ENCODE measurements at places on chromosomes 6 and 20.

DNA sequence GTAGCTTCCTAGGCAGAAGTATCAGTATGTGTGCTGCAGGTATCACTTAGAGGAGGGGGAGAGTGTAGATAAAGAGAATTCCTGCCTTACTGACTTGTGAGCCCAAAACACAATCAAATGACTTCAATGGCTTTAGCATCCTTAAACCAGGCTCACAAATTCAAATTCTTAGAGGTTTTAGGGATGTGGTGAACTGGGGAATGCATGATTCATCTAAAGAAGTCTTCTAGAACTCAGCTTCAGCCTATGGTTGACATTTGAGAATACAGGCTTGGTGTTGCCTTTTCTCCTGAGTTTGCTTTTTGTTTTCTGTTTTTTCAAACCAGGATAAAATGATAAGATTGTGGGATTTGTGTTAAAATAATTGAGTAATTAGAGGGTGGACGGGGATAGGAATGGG, 14.4 kb downstream of the SNRPC start:
- peak; percentile 86 for DNase-seq

- no peak for DNase-seq
These were observed 88.6 kb upstream of the TMEM181 start for GRCh38 chr6:158471339-158471738.

DNA sequence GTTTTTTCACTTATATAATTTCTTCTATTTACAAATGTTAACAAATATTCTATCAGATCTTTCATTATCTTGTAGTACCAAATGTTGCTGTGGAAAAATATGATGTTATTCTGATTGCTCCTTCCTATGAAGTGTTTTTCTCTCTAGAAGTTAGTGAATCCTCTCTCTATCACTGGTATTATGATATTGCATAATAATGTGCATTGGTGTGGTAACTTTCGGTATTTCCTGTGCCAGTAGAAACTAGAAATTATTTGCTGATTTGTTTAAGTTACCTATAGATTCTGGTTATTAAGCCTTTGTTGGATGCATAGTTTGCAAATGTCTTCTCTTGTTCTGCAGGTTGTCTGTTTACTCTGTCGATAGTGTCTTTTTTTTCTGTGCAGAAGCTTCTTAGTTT, 342.5 kb downstream of the CENPW start:
- DNase-seq = no peak

- DNase-seq = peak; percentile 76
These were observed 52.9 kb upstream of the PLCB4 start for GRCh38 chr20:9015984-9016324.

DNA sequence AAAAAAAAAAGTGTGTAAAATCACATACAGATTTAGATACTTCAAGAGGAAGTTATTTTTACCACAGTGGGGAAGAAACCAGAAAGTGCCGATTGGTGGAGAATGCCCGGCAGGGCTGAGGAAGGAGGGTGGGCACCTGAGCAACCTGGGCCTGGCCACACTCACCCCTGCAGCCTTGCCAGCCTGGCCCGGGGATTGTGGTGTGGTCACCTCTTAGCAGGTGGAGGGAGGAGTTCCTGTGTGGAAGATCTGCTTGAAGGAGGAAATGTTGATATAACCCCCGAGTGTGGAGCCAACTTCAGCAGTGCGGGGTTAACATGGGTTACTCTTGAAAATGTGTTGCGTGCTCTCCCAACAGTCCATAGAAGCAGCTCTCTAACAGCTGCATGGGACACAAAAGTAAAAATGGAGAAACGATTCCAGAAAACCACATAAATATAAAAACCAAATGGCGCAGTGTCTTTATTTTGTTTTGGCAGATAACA, 14.7 kb downstream of the UST start:
- DNase-seq = no peak

GRCh38 chr6:135990855-135991464, 139.5 kb downstream of the PDE7B start:
- DNase-seq = no peak

DNA sequence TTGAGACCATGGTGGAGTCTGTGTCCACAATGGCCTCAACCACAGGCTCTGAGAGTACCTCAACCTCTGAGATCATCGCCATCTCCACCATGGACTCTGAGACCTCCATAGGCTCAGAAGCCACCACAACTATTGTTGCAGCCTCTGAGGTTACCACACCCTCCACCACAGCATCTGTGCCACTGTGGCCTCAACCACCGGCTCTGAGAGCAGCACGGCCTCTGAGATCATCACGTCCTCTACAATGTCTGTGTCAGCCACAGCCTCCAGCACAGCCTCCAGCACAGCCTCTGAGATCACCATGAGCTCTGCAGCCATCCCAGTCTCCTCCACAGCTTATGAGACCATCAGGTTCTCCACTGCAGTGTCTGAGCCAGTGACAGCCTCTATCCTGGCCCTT, 19.4 kb upstream of the MUC21 start:
- no peak for DNase-seq

DNA sequence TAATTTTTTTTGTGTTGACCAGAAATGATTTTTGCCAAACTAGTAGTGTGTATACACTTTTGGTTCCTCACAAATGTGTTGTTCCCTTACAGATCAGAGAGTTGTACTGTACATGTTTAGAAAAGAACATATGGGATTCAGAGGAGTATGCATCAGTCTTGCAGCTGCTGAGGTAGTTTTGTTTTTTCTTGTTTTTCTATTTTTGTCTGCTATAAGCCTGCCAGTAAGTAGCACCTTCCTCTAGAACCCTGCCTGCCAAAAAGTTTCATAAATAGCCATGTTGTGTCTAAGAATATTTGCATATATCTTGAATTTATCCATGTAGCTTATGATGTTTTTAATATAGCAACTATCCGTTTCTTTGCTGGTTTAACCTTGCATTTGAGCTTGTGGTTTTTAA, 46.4 kb downstream of the ORC3 start:
- DNase-seq = no peak

DNA sequence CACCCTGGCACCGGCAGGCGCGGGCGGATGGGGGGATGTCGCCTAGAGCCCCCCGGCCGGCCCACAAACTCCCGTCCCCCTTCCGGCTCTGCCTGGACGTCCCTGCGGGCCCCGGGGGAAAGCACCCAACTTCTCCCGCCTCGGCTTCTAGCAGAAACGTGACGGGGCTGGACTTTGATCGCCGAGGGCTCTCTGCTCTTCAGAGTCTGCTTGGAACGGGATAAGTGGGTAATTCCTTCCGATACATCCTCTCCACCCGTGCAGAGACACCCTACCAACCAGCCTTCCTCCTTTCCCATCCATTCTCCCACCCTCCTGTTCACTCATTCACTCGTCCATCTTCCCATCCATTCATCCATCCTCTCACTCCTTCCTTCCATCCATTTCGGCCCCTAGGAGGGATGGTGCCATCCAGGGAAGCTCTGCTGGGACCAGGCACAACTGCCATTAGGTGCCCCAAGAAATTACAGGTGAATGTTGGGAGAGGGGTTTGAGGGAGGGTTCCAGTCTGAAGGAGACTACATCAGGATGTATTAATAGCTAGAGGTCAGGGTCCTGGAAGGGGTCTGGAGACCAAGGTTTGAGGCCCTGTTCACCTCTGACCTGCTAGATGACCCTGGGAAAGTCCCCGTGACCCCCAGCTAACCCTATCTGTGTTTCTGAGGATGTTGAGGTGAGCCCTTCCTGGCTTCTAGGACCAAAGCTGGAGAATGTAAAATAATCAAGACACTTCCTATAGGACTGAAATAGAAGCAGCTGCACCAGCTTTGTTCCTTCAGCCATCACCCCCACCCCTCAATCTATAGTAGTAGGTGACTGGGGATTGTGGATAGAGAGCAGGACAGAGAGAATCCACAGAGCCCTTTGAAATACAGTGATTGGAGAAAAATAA, 538 bp downstream of the TTLL9 start:
- DNase-seq = no peak

GRCh38 chr6:37624606-37625574, 72.8 kb downstream of the MDGA1 start:
- peak; percentile 41 for DNase-seq

DNA sequence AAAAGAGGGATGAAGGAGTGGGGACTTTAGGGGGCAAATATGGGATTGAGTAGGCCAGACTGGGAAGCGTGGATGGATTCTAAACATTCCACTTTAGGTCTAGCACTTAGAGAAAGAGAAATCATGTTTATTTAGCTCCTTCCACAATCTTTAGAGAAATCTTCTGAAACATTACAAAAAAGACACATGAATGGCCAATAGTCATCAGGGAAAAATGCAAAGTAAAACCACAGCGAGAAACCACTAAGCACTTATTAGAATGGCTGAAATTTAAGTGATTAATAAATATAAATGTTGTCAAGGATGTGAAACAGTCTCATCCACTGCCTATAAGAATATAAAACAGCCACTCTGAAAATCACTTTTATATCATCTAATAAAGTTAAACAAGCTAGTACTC, 46.9 kb downstream of the HLA-A start:
- peak; percentile 44 for DNase-seq

- DNase-seq = no peak
These were observed 57.3 kb upstream of the EDN1 start for GRCh38 chr6:12232821-12233220.

DNA sequence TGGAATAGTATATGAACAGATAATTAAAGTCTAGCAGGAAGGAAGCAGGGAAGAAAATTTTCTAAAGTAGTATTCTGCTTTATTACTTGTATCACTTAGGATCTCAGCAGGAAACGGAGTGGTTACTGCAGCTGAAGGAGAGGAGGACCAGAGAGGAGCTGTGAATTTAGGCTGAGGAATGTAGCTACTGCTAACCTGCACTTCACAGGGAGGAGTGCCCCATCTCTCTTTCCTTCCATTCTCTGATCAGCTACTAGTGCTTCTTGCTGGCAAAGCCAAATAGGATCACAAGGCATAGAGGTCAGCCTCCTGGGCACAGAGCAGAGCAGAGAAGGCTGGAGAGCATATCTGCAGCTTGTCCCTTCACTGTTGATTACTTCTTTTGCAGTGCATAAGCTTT, 205.3 kb upstream of the ASCC3 start:
- peak; percentile 4 for DNase-seq

GRCh38 chr20:40305303-40305702, 383.7 kb downstream of the MAFB start:
- no peak for DNase-seq

DNA sequence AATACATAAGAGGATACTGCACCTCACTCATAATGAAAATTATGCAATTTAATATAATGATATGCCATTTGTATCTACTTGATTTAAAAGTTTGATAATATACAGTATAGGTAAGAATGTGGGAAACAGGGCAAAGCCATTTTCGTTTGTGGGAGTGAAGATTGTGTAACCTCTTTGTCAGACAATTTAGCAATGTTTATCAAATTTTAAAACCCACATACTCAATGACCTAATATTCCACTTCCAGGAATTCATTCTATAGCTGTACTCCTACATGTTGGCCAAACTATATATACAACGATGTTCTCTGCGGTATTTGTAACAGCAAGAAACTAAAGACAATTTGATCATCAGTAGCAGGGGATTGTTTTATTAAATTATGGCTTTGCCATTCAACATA, 17.8 kb upstream of the FKBP5 start:
- no peak for DNase-seq

DNA sequence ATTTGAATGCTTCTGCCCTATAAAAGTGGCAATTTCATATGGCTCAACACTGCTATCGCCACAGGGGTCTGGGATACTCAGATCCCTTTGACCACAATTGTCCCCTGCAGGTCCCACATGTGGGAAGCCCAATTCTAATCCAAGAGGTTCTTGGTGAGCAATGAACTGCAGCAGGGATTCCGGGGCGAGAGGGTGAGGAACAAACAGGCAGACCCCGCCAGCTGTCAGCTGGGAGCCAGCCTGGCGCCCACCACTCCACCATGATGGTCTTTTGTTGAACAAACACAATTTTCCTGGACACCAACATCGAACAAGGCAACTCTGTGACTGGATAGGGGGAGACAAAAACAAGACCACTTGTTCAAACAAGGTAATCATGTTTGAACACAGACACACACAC, 80.5 kb downstream of the TMEM242 start:
- DNase-seq = no peak

- no peak for DNase-seq
These were observed 171.2 kb downstream of the ZDHHC14 start for GRCh38 chr6:157552081-157552747.

GRCh38 chr20:41422953-41423352, 56.3 kb upstream of the EMILIN3 start:
- no peak for DNase-seq

DNA sequence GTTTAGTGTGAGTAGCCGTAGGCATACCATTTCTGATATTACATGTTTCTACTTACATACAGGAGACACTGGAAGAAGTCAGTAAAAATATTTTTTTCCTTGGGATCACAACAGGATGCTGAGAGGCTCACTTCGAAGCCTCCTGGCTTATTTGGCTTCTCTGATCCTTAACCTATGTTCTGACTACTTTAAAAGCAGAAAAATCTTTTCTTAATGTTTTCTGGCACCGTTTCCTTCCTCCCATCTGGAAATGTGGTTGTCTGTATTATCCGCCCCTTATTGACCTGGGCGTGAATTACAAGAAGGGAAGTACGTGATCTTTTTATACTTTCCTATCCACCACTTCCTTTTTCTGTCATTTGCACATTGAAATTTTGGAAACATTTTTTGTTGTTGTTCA, 379.6 kb downstream of the COL12A1 start:
- DNase-seq = no peak

GRCh38 chr6:5230081-5230480, 30.7 kb downstream of the LYRM4 start:
- DNase-seq = no peak

DNA sequence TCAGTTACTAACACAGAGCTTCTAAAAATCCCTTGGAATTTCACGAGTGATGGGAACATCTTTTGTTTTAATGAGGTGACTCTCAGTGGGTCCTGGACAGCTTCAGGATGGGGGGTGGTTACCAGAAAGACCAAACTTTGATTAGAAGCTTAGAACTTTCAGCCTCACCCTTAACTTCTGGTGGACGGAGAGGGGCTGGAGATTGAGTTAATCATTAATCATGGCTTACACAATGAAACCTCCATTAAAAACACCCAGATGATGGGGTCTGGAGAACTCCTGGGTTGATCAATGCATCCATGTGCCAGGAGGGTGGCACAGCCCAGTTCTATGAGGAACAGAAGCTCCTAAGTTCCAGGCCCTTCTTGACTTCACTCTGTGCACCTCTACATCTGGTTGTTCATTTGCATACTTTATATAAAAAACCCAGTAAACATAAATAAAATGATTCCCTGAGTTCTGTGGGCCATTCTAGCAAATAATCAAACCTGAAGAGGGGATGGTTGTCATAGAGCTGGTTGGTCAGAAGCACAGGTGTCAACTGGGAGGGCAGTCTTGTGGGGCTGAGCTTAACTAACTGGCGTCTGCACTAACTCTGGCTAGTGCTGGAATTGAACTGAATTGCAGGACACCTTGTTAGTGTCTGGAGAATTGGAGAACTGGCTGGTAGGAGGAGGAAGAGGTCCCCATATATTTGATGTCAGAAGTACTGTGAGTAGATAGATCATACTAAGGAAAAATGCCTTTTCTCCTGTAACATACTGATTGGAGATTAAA, 10.3 kb downstream of the RMND1 start:
- DNase-seq = no peak

DNA sequence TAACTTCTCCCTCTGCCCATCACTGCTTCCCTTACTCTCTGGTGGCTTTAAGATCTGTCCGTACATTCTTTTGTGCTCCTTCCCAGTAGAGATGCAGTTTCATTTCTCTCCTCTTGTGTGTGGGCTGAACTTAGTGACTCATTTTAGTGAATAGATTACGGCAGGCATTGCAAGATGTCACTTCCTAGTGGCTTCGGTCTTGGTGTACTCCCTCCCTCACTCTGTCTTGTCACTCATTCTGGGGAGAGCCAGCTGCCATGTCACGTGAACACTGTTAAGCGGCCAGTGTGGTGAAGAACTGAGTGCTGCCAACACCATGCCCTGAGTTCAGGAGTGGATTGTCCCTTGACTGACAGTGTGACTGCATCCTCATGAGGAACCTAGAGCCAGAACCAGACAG, 115.9 kb downstream of the OTOR start:
- no peak for DNase-seq
